ENCODE measurements at places on chromosomes 11 and 22. TPM values are rescaled to one million over a fixed set of nuclear protein-coding genes. Genes with fewer than 3 reads are reported as not detected.

The MB gene
- 0.24 TPM for total RNA-seq

The WNT11 gene
- total RNA-seq: 0.16 TPM

The APOL1 gene
- total RNA-seq: 44.5 TPM

The NOX4 gene
- total RNA-seq: not detected

The POU2AF2 gene
- not detected for total RNA-seq

The ARFGAP2 gene
- 91.6 TPM for total RNA-seq

The ALKBH8 gene
- 12.8 TPM for total RNA-seq

The RASSF10 gene
- 0.09 TPM for total RNA-seq

The SLC15A3 gene
- 3.5 TPM for total RNA-seq

The RBMXL2 gene
- not detected for total RNA-seq

The ST3GAL4 gene
- total RNA-seq: 10.9 TPM

The ABCC8 gene
- not detected for total RNA-seq

The OR10G6 gene
- not detected for total RNA-seq

The CHRM1 gene
- total RNA-seq: not detected

The KCNK7 gene
- 0.39 TPM for total RNA-seq

The SBF2 gene
- total RNA-seq: 13.4 TPM

The KDM4F gene
- total RNA-seq: not detected

The OR5A1 gene
- not detected for total RNA-seq

The PICALM gene
- total RNA-seq: 103 TPM

The TRIM49 gene
- not detected for total RNA-seq

The CLDN5 gene
- total RNA-seq: 0.30 TPM

The OR8G1 gene
- not detected for total RNA-seq

The LRRC74B gene
- total RNA-seq: not detected

The NTM gene
- total RNA-seq: not detected

The ZPR1 gene
- 77.6 TPM for total RNA-seq

The RFPL3 gene
- total RNA-seq: not detected

The C11orf21 gene
- total RNA-seq: 13.6 TPM

The SHISAL1 gene
- total RNA-seq: not detected

The BCL2L13 gene
- total RNA-seq: 42.1 TPM

The APOBEC3F gene
- 49.0 TPM for total RNA-seq

The FOLH1 gene
- total RNA-seq: not detected

The PPME1 gene
- total RNA-seq: 46.4 TPM

The CALCA gene
- total RNA-seq: not detected

The SPTBN2 gene
- total RNA-seq: 1.5 TPM

The SLC22A9 gene
- total RNA-seq: not detected

The STK33 gene
- 6.2 TPM for total RNA-seq

The NUCB2 gene
- 62.0 TPM for total RNA-seq

The FAM83F gene
- total RNA-seq: 0.81 TPM

The CSF2RB gene
- total RNA-seq: 1.8 TPM

The AQP11 gene
- 0.22 TPM for total RNA-seq

The OR5AS1 gene
- total RNA-seq: not detected

The KRTAP5-2 gene
- total RNA-seq: not detected

The SGSM1 gene
- total RNA-seq: 0.14 TPM

The CPT1B gene
- total RNA-seq: 88.0 TPM

The APOBEC3H gene
- total RNA-seq: 24.4 TPM

The KCNJ1 gene
- not detected for total RNA-seq

The E2F8 gene
- total RNA-seq: 15.7 TPM

The PATE2 gene
- 0.14 TPM for total RNA-seq

The OR51B4 gene
- total RNA-seq: not detected

The IRAG1 gene
- not detected for total RNA-seq

The RBFOX2 gene
- 4.4 TPM for total RNA-seq

The SCGB1D2 gene
- total RNA-seq: not detected

The THRSP gene
- not detected for total RNA-seq

The MS4A15 gene
- total RNA-seq: not detected

The TREH gene
- total RNA-seq: not detected

The CECR2 gene
- 0.77 TPM for total RNA-seq

The PTGDR2 gene
- 0.17 TPM for total RNA-seq

The EHBP1L1 gene
- total RNA-seq: 113 TPM

The SPON1 gene
- 0.12 TPM for total RNA-seq

Data from activated T-cell treated with anti-CD3 and anti-CD28 coated beads, Interleukin-2, amount 50 U/mL, for 72 hours (primary cell).